ENCODE measurements at places on chromosomes 1 and 21.

GRCh38 chr1:53365437-53366063, 37.7 kb upstream of the LRP8 start:
- no peak for DNase-seq

DNA sequence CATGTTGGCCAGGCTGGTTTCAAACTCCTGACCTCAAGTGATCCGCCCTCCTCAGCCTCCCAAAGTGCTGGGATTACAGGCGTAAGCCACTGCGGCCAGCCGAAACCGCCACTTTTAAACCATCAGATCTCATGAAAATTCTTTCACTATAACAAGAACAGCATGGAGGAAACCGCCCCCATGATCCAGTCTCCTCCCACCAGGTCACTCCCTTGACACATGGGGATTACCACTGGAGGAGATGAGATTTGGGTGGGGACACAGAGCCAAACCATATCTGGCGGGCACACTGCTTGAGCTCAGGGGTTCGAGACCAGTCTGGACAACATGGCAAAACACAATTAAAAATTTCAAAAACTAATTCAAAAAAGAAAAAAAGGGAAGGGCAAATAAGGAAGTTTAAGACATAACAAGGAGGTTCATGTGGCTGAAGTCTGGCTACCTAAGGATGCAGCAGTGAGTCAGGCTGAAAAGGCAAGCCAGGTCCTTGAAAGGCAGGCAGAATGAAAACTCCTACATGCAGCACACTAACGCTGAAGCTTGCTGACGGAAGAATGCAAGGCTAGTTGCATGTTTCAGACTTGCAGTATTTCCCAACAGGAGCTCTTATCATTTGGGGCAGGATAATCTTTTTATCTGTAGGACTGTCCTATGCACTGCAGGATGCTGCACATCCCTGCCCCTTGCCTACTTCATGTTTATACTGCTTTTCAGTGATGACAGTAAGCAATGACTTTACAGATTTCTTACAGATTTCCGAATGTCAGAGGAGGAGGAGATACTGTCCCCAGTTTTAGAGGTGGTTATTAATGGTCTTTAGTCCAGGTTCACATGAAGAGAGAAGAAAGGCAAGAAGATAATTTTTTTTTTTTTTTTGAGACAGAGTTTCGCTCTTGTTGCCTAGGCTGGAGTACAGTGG, 49.3 kb downstream of the FBXO42 start:
- no peak for DNase-seq

GRCh38 chr1:89051300-89051954, 13.6 kb downstream of the GBP1 start:
- DNase-seq: no peak

GRCh38 chr1:26789931-26790330, 2.2 kb downstream of the PIGV start:
- DNase-seq: no peak

GRCh38 chr1:220819467-220820026, 32.8 kb downstream of the MTARC1 start:
- DNase-seq: no peak

Data from CD4-positive, alpha-beta T cell treated with Interleukin-6 at 100 ng/mL for 8 hours (primary cell).